Hematopoietic multipotent progenitor cell (in vitro differentiated cells): ENCODE measurements at places on chromosomes 5 and 9.

- DNase-seq, result no peak
These were observed 77.0 kb downstream of the CYFIP2 start for GRCh38 chr5:157342822-157343402.

GRCh38 chr9:133485531-133486260 lies 6.8 kb upstream of the SLC2A6 start:
- peak; percentile 39 for DNase-seq

GRCh38 chr9:33210006-33210715 lies 29.8 kb upstream of the SPINK4 start:
- no peak for DNase-seq

- no peak for DNase-seq
These were observed 926.4 kb downstream of the MAT2B start for GRCh38 chr5:164431634-164432304.

GRCh38 chr9:111298731-111299598 lies 31.1 kb downstream of the OR2K2 start:
- peak; percentile 47 for DNase-seq

DNA sequence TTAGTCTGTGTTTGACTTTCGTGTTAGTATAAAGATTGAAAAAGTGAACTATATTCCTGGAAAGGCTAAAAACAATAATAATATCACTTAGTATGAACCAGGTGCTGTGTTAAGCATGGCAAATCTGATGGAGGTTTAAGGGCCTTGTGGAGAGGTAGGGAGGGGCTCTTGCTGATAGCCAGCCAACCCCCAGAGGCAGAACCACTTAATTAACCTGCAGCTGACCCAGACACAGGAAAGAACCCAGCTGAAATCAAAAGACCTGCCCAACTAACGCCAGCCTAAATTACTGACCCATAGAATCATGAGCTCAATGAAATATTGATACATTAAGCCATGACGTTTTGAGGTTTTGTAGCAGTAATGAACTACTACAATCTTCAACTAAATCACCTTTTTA lies 28.3 kb upstream of the TAF1L start:
- DNase-seq, result no peak

- DNase-seq, result no peak
These were observed 107.3 kb downstream of the ZDHHC21 start for GRCh38 chr9:14585730-14586473.

GRCh38 chr9:36207016-36207415 lies 16.3 kb downstream of the CLTA start:
- no peak for DNase-seq

DNA sequence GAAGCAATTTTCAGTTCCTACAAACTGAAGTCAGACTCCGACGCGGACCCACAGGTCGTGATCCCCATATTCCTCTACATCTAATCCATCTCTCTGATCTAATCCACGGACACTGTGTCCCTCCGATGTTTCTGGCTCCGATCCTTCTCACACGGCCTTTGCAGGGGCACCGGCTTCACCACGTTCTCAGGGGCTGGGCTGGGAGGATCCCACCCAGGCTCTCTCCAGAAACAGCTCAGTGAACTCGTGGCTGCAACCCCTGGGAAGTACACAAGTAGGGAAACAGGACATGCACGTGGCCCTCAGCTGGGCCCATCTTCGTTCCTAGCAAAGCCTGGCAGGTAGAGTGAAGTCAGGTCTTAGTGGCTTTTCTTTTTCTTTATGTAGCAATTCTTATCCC lies 49.1 kb upstream of the OLFM1 start:
- no peak for DNase-seq

GRCh38 chr5:138230981-138231589 lies 18.0 kb upstream of the CDC23 start:
- no peak for DNase-seq

DNA sequence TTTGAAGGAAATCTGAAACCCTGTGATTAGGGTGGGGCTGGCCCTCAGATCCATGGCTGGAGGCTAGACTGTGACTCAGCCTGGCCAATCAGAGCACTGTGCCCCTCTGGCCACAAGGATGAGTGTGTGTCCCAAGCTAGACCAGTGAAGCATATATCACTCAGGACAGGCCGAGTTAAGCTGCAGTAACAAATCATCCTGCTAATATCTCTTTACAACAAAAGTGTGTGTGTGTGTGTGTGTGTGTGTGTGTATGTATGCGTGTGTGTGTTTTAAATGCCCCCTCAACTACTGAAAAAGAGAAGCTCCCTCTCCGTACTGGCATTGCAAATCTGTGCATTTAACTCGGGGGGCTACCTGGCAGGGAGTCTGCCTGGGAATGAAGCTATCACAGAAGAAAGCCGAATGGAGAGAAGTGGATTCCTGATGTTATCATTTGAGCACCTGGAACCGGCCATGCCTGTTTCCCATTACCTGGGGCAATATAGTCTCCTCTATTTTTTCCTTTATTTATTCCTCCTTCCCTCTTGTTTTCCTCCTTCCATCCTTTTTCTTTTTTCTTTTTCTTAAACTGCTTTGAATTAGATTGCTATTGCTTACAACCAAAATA lies 25.6 kb downstream of the STC2 start:
- DNase-seq, result no peak

DNA sequence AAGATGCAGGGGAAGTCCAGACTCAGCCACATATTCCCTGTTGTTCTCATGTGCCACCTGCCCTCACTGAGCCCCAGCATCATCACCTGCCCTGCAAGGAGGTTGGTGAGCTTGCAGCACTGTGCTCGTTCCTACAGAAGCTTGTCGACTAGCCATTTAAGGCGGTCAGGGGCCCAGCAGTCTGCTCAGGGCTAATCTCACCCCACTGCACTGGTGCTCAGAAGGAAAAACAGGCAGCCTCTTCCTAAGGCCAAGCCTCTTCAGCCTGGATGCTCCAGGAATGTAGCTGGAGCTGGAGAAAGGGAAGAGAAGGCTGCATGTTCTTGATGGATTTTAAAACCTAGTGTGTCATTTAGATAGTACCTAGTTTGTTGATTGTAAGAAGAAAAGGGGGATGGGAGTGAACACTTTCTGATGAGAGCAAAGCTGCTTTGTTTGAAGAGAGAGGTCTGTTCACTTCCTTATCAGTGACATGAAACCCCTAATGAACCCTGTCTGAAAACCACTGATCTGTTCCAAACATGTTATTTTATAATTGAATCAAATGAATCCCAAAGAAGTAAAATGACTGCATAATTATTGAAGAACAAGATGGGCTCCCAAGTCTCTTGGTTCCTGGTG lies 10.6 kb upstream of the ASPN start:
- DNase-seq, result no peak

DNA sequence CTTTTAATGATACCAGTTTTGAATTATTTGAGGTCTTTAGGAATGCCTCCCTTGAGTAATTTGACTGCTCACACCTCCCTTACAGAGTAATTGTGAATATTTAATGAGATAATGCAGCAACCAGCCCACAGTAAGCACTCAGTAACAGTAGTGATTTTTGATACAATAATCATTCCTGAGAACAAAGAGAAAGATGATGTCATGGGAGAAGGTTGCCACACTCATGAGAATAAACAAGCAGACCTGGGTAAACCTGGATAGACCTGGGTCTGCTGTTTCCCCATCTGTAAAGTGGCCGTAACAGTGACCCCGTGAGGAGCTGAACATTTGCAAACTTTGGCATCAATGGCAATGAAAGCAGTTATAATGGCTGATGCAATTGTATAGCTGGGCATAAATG lies 4.2 kb downstream of the C1QTNF2 start:
- DNase-seq, result no peak

- DNase-seq, result no peak
These were observed 3.6 kb upstream of the SNAPC4 start for GRCh38 chr9:136403538-136403914.
